ENCODE measurements at places on chromosomes 2 and 18.

DNA sequence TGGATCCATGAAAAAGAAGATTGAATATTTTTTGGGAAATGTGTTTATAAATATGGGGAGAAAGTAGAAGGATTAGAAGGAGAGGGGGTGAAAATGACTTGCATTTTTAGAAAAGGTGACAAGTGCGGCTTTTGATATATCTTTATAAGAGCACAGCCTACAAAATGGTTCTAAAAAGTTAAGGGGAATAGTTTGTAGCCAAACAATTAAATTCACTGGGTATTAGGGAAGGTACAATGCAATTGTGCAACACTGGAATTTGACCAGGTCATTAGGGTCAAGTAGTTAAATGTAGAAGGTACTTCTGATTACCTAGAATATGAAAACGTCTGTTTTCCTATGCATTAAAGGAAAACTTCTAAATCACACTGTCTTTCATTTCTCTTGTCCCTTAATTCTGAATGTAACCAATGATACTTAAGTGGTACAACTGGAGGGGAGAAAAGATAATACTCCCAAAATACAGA, 44.5 kb upstream of the SERTAD2 start:
- no peak for DNase-seq

DNA sequence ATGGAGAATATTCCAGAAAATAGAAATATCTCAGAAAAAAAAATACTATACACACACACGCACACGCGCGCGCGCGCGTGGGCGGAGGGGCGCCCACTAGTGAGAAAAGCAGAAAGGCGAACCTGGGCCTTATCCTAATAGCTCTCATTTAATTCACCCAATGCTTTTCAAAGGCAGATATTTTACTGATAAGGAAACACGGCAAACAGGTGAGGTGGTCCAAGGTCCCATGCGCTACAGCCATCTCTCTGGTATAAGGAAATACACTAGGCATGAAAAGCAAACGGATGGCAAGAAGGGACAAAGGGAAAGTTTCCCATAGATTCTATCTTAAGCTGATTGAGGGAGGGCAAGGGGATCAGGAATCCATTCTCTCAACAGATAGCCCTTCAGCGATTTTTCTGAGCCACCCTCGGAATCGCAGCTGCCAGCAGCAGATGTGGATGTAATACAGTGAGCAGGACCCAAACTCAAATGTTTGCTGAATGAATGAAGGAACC, 136.7 kb downstream of the TMEM247 start:
- DNase-seq, result no peak

DNA sequence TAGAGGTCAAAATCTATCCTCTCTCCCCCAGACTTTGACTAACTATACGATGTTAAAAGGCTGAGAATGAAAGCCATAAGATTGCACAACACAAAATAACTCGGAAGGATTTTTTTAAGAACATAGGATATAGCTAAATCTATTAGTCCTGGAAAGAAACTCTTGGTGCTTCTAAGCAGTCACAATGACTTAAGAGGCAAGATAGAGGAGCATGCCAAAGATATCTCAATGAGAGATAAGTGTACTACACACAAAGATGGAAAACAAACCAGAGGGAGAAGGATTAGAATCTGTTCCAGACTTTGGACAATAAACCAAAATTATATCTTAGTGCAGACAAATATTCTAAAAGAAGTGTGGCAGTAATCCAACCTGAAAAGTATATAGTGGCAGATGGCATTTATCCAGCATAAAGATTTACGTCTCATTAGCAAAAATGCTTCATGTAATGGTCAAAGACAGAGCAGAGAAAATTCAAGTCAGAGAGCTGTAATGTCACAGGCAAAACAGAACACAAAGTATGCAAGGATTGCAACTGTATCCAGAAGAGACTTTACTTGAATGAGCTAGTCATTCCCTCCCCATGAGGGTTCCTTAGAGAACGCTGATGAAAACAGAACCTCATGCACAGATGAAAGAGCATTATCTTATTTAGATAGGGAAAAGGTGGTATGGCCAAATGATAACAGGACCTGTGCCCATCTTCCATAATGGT, 28.8 kb upstream of the EVA1A start:
- DNase-seq, result no peak

GRCh38 chr2:36967236-36967876, 1.0 kb upstream of the STRN start:
- DNase-seq, result no peak

GRCh38 chr2:241863536-241863954, 4.9 kb upstream of the PDCD1 start:
- no peak for DNase-seq

GRCh38 chr18:23136326-23137096, 1.2 kb downstream of the CABLES1 start:
- peak; percentile 85 for DNase-seq

DNA sequence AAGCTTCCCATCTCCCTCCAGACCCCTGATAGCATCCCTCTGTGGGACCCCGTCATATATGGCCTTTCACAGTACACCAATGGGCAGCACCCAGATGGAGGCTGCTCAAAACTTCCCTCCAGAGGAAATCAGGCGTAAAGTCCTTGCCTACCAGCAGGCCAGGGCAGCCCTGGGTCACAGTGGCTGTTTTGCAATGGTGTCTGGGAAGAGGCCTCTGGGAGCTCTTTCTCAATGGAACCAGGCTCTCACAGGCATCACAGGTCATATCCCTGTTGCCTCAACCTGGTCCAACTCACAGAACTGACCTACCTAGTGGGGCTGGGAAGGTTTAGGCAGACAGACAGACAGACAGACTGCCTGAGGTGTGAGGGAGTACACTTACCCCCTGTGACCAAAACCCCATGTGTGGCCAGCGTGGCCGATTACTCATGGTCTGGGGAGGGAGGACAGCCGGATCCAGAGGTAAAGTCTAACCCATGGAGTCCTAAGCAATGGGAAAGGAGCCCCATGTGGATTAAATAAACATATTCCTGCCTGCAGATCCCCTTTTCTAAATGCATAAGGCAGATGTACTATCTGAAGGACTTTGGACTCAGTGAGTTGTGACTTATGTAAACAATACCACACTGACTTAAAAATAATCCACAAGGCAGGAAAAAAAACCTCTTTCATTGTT, 58.2 kb downstream of the BCL2L11 start:
- DNase-seq, result no peak

DNA sequence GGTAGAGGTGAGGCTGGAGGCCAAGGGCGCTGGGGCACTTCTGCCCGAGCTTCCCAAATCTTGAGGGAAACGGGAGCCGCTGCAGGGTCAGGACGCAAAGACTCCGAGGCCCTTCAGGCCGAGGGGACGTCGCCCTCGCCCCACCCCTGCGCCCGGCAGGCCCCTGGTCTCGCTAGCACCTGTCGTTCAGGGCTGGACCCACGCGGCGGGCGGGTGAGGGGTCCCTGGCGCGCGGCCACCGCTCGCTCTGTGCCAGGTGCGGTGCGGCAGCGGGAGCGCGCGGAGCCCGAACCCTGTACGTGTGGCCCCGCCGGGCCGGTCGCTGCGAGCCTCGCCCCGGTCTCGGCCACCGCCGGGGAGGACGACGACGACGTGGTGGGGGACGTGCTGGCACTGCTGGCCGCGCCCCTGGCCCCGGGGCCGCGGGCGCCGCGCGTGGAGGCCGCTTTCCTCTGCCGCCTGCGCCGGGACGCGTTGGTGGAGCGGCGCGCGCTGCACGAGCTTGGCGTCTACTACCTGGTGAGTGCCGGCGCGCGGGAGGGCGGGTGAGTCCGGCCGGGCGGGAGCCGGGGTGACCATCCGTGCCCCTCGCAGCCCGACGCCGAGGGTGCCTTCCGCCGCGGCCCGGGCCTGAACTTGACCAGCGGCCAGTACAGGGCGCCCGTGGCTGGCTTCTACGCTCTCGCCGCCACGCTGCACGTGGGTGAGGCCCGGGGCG, 4.9 kb downstream of the ERFE start:
- no peak for DNase-seq

DNA sequence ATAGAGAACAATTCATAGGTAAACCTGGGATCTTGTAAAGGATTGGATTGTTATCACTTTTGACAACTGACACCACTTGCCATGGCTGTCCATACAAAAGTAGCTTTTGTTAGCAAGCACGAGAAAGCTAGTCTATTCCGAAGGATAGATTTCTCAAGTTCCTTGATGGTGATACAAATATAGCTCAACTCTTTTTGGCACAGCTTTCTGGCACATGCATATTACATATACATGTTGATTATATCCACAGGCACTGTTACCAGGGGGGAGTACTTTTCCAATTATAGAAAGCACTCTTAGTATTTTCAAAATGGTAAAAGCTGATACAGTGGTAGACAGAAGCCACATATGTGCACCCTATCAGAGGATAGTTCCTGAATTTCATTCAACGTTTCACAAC, 168.9 kb downstream of the UPP2 start:
- no peak for DNase-seq

DNA sequence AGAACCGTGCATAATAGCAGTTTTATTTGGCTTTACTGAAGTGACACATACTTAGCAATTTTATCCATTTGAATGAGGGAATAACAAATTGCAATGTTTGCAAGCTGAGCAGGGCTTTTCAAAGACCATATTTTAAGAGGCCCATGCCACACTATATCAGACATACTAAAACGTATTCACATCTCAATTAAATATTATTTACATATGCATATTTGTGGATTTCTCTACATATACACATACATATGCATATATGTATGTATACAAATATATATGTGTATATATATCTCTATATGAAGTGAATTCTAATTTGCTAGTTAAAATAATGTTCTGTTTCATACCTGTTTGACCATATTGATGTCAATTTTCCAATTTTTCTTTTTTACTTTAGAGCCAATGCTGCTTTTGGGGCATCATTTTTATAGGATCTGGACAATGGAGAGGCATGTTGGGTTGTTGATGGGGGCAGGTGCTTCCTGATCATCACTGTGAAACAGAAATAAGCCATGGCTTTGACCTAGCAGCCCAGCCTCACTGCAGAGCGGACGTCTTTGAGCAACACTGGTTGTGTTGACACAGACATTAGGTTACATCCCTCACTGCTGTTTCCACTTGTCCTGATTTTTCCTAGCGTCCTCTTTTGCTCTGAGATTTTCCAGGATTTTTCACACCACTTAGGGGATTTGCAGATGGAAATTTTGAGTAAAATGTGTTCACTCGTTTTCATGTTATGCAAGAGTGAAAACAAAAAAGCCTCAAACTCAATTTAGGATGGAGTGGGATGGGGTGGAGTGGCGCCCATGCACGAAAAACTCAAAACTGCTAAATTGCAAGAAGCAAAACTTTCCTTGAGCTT, 56.9 kb downstream of the RDH14 start:
- DNase-seq, result no peak

DNA sequence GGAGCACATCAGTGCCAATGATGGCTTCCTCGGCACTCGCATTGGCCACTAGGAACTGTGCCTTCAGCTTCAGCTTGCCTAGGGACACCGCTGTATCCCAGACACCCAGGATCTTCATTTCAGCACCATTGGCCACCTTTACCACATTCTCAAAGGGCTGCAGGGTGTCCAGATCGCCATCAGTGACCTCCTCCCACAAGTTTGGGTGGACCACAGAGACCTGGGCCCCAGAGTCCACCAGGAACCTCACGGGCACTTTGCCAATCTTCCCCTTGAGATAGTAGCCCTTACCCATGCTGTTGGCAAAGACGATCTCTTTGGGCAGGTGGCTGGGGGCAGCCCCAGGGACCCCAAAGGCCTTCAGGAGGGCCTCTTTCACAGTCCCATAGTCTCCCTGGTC, 610 bp downstream of the ASPRV1 start:
- no peak for DNase-seq

DNA sequence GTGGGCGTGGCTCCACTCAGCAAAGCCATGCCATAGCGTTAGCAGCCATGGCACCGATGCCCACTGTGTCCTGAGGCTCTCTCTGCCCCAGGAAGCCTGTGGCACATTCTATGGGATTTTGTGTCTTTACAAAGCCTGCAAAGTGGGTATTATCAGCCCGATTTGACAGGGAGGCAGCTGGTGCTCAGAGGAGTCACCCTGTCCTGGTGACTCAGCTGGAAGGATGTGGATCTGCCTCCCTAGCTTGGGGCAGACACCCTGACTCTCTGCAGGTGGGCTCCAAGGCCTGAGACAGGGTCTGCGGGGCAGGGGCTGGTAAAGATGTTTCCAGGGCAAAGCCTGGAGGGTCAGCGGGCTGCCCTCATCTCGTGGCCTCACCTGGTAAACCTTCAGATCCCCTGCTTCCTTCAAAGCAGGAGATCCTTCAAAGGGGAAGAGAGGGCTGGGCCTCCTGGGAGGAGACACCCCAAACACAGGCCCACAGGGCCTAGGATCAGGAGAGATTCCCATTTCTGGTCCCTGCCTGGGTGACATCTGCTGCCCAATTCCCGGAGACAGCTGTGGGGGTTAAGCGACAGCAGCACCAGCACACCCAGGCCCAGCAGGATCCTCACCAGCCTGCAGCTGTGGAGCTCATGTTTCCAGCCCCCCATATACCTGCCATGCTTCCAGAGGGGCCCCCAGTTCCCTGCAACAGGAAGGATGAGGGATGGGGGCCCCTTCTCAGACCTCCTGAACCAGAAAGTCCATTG, 3.0 kb upstream of the ASB1 start:
- no peak for DNase-seq

GRCh38 chr2:200446612-200447011, 63.3 kb downstream of the KCTD18 start:
- DNase-seq, result no peak

DNA sequence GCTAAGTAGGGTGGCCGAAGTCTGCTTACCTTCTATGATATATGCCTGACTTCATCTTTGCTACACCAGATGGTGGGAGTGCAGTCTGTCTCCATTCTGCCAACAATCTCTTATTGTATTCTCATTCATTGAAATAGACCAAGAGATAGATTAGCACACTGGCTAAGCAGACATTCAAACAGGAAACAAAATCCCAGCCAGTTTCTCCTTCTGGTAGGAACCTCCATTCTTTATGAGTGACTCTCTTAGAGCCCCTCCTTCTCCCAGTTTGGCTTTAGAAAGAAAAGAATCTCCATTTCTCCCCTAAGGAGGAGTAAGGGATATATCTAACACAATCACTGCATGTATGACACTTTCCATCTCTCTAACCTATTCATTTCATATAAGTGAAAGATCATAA, 118.9 kb upstream of the COL5A2 start:
- no peak for DNase-seq

DNA sequence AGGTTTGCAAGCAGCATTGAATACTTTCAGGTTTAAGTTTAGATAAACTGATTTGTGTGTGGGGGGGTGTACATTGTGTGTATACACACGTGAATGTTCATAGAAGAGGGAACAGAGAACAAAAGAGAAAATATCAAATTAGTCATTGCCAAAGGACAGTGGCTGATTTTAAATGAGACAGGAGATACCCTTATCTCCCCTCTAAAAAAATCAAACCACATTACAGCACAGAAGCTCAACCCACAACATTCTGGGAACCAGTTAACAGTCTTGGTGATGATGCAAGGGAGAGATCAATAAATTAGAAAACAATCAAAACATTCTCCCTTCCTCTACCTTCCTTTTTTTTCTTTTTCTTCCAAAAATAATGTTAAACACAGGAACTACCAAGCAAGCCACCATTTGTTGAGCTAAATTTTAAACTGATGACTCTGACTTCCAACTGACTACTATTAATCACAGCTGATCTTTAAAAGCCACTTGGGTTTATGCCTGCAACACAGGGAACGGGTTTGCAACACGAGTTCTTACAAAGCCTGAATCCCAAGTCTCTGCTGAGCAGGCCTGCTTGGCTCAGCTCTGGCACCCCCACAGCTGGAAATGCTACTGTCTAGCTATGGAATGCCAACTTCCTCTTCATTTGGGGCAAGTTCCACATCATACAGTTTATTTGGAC, 119.2 kb upstream of the ACVR1C start:
- no peak for DNase-seq
